ENCODE measurements at places on chromosomes 4 and X.

DNA sequence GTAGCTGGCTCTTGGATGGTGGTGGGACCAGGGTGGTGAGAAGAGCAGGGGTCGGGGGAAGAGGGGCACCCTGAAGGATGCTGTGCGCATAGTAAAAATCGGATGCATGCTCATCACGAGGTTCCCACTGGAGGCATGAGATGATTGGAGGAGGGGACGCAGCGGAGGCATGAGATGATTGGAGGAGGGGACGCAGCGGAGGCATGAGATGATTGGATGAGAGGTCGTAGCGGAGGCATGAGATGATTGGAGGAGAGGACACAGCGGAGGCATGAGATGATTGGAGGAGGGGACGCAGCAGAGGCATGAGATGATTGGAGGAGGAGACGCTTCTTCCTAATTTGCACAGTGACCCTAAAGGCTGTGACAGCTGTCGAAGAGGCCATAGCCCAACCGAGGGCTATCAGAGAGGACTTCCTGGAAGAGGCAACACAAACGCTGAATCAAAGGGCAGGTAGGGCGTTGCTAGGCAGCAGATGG, 106.7 kb downstream of the ADRA2C start:
- no peak for DNase-seq

DNA sequence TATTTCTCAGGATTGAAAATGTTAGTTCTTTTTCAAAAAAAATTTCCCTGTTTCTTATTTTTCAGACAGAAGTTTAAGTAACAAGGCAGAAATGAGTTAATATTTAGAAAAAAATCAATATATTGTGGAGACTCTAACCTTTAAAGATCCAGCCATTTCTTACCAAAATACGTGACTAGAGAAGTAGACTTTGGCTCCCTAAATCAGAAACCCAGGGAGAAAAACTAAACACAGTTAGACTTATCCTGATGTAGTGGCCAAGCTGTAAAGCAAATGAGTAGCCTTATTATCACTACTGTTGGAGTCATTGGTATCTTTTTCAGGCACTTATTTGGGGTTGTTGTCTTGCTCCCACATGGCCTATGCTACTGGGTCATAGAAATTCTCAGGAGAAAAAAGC, 1556.4 kb upstream of the ADGRL3 start:
- DNase-seq, result no peak

- DNase-seq, result peak; percentile 77
Observed at GRCh38 chr4:151676301-151676700, 84.5 kb downstream of the GATB start.

- no peak for DNase-seq
Observed at GRCh38 chr4:76997532-76997931, 48.0 kb downstream of the SEPTIN11 start.

- no peak for DNase-seq
Observed at GRCh38 chr4:173539986-173540385, 10.0 kb upstream of the HAND2 start.

DNA sequence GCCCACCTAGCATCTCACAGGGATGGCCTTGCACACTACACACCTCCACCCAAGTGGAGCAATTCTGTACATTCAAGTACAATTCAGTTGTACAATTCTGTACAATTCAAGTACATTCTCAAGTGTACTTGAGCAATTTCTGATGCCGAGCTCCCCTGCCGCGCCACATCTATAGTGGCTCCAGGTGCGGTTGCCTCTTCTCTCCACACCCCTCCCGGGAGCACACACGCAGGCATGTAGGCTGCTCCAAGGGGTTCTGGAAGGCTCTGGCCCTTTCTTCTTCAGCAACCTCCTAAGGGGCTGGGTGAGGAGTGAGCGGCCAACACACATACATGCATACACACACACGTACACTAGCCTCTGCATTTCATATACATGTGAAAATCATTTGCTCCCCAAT, 18.9 kb upstream of the DUSP9 start:
- no peak for DNase-seq

- no peak for DNase-seq
Observed at GRCh38 chr4:113809311-113809710, 47.8 kb upstream of the CAMK2D start.

Data from kidney glomerular epithelial cell (primary cell).